ENCODE measurements at places on chromosomes 1 and 21. TPM values are rescaled to one million over a fixed set of nuclear protein-coding genes. Genes with fewer than 3 reads are reported as not detected.

Gene SPRR1B
- total RNA-seq: 1.1 TPM

Gene FOXO6
- 1.7 TPM for total RNA-seq

Gene KLF17
- total RNA-seq: not detected

Gene RAB3B
- 58.1 TPM for total RNA-seq

Gene ATAD3C
- 0.55 TPM for total RNA-seq

Gene AGT
- not detected for total RNA-seq

- DNase-seq: peak; percentile 33
Measured at GRCh38 chr1:7267493-7267892, 482.2 kb downstream of the CAMTA1 start.

DNA sequence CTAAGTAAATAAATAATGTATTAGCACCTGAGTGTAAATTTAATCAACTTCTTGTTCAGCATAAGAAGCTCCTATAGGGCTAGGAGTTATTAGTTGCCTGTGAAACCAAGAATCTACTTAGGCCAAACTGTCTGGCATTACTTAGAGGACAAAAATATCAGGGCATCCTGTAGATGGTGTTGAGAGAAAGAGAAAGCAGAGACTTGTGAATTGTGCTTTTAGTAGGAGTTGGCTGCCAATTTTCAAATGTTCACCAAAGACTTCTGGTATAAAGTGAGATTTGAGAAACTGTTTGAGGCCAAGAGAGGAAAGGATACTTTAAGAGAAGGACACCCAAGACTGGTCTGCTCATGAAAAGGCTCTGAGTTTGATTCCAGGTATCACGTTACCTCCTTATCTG lies 315.5 kb upstream of the DEPDC1 start:
- no peak for DNase-seq

DNA sequence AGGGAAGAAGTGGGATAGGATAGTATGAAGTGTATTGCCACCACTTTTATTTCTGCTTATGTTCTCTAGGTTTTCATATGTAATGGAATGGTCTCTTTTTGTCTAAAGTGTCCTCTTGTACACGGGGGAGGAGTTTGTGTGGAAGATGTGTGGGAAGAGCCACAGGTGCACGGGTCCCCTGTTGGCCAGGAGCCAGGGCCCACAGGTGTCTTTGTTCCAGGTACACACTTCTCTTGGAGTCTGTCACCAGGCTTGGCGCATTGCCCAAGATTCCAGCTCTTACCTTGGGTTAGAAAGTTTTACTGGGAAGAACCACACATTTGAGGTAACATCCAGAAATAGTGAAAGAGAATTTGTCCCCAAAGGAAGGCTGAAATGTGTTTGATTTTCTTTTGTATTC lies 10.5 kb downstream of the TENT5C start:
- DNase-seq: peak; percentile 6

- peak; percentile 91 for DNase-seq
Measured at GRCh38 chr1:13813398-13814012, 113.5 kb downstream of the PRDM2 start.

DNA sequence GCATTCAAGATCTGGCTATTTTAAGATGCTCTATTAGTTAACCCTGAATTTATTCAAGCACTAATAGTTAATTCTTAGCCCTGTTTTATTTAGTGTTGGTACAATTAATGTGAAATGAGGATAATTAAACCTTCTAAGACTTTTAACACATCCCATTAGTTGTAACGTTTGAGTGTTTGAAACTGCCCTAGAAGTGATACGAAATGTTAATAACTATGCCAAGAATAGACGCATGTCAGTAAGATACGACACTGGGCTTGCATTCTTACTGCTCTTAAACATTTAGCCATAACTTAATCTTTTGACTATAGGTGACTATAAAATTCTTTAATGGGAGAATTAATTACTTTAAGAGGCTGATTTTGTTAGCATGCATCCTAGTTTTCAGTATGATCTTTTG lies 9.8 kb downstream of the H3-3A start:
- no peak for DNase-seq

DNA sequence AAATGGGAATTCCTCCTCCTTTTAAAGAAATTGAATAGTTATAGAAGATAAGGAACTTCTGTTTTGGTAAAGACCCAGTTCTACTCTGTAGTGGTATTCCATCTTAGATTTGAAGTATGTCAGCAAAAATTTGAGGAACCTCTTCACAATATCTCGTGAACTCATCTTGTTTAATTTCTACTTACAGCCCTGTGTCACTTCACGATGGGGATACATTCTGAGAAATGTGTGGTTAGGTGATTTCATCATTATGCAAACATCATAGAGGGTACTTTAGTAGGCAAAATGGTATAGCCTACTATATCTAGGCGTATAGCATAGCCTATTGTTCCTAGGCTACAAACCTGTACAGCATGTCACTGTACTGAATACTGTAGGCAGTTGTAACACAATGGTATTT lies 36.0 kb downstream of the ALG6 start:
- DNase-seq: no peak

DNA sequence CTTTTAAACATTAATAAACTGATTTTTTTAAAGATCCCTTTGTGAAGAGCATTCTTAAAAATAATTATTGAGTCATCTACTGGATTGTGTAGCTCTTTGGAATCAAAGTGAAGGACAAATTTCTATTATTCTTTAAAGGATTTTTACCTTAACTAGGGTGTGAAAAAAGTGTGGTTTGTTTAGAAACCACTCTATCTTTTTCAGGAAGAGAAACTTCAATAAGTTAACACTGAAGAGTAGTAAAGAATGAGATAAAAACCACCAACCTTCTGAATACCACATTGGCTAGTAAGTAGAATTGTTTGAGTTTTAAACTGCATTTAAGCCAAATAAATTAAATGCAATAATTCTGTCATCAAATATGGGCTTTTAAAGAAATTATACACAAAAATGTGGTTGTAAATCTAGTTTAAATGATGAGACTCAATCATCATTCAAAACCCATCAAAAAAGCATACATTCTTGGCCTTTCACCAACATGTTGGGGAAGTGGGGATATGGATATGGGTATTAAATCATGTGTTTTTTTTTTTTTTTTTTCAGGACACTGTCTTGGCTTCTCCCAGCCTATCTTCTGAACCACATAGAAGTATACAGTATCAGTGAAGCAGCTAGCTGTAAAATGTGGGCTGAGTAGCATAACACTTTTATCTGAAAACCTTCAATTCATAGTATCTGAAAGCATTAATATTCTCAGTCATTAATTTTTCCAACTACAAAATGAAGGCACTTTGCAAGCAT lies 4.8 kb downstream of the S1PR1 start:
- no peak for DNase-seq
